MG63 (cell line): ENCODE measurements at places on chromosomes 2 and 18. TPM values are rescaled to one million over a fixed set of nuclear protein-coding genes. Genes with fewer than 3 reads are reported as not detected.

NOSTRIN gene
- 0.23 and 0.35 TPM in 2 replicates for total RNA-seq

ABCG8 gene
- not detected in 2 replicates for total RNA-seq

SCG2 gene
- total RNA-seq = 0.26 and 0.39 TPM in 2 replicates

GREB1L gene
- 0.07 and 2.7 TPM in 2 replicates for total RNA-seq

CBLN2 gene
- total RNA-seq = not detected in 2 replicates

KYNU gene
- total RNA-seq = 0.82 TPM in 1 of 2 replicates, not detected in the other

DNA sequence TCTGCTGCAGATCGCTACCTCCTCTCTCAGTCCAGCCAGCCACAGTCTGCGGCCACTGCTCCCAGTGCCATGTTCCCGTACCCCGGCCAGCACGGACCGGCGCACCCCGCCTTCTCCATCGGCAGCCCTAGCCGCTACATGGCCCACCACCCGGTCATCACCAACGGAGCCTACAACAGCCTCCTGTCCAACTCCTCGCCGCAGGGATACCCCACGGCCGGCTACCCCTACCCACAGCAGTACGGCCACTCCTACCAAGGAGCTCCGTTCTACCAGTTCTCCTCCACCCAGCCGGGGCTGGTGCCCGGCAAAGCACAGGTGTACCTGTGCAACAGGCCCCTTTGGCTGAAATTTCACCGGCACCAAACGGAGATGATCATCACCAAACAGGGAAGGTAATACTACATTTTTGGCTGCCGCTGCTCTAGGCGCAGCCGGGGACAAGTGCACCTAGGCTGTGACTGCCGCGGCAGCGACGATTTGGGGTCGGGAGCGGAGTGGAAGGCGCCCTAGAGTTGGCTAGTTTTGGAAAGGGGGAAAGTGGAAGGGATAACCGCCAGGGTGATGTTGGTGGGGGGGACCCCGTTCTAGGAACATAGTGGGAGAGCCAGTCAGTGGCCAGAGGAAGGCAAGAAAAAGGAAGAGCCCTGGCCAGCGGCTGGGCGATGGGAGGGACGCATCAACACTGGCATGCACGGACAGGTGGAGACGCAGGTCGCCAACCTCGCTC lies 776 bp downstream of the TBR1 start:
- no peak for DNase-seq

DNA sequence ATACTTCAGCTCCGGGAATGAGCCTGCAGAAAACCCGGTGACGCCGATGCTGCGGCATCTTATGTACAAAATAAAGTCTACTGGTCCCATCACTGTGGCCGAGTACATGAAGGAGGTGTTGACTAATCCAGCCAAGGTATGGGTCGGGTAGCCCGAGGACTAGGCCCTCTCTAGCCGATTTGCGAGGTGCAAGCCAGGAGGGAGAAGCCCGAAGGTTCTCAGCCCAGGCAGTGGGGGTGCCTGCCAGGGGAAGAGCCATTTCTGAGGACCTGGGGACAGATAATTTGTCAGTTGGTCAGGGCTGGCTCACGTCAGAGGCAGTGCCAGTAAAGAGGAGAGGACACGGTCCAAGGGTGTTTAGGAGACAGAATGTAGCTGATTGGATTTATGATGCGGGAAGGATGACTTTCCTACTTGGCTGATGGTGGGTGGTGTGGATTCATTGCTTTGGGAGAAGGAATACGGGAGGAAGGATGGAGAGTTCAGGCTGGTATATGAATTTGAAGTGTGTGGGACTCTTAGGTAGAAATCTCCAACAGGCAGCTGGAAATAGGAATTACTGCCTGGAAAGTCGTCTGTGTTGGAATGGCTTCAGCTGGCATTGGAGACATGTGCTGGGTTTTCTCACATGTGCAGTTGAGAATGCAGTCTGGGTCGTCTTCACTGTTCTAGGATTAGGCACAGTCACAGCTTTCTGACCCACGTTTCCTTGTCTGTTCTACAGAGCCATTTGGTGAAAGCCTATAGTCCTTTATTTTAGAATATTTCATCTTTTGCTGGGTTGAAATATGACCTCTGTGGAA lies 874 bp downstream of the NDUFAF7 start:
- no peak for DNase-seq

DNA sequence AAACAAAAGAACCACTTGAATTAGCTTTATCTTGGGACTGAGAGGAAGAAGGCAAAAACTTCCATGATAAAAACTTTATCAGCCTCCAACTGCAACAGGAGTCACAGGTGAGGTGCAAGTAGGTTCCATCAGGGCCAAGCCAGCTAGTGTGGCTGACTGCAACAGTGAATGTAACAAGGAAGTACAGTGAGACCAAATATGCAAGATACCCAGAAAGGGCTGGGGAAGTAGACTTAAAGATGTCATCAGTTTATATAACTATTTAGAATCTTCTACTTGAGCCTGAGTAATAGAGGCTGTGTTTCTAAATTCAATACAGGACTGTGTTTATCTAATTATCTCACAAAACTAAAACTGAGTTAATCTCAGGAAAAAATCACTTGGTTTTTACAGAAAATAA lies 14.8 kb downstream of the PLEKHM3 start:
- DNase-seq = no peak

DNA sequence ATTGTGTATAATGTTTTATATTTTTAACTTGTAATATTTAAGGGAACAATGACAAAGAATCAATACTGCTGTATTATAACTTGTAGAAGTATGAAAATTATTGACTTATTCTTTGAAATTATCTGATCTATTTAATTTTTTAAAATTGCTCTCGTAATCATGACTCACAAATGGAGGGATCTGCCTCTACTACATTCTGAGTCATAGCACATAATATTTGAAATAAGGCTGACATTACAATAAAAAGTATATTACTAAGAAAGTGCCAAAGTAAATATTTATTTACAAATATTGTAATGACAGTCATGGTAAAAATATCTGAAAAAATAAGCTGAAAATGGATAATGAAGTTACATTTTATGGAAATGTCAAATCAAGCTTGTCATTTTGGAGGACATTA lies 1144.6 kb upstream of the CDH2 start:
- DNase-seq = no peak

DNA sequence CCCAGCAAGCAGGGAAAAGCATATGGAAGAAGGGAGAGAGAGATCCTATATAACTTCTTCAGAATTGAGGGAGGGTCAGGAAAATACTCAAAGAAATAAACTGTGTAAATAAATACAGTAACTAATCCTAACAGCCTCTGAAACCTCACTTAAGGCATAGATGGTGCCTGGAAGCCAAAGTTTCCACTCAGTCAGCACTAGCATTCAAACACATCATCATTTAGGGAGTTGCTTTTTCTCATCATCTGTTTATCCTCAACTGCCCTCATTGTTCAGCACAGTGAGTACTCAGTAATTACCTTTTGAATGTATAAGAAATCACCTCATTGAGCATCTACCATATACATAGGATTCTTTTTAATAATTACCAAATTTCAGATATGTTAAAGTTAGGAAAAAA lies 262.9 kb downstream of the C1D start:
- DNase-seq = no peak

DNA sequence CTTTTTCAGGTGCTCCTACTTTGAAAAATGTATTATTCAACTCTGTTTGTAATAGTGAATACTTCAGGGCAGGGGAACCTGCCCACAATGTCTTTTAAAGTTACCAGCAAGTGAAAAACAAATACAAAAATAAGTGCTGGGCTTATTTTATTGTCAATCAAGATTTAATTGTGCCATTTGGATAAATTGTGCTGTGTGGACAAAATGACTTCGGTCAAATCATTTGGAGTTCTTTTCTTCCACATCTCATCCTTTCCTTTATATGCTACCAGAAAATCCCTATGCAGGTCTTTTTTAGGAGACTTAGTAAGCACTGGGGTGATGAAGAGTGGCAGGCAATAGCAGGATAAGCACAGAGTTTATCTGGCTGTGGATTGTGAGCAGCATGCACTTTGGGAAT lies 63.9 kb downstream of the NYAP2 start:
- no peak for DNase-seq

DNA sequence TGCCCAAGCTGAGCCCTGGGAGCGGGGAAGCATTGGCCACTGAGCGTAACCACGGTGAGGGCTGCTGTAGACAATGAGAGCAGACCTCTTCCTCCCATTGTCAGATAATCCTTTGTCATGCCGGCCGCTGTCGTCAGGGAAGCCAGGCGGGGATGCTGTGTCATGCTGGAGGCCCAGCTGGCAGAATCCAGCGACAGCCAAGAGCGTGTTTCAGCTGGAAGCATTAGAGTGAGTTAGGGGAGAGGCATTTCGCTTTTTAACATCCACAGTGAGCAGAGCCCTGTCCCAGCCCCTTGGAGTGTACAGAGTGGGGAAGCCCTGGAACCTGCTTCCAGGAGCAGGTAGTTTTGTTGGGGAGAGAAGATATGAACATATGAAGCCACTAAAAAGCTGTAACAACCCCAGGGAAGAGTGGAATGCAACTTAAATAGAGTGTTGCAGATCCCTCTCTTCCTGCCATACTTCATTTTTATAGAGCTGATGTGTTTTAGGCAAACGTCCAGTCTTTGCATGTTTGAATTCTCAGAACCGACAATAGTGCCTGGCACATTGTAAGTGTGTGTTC lies 7.0 kb downstream of the CTIF start:
- DNase-seq = peak; percentile 58

DNA sequence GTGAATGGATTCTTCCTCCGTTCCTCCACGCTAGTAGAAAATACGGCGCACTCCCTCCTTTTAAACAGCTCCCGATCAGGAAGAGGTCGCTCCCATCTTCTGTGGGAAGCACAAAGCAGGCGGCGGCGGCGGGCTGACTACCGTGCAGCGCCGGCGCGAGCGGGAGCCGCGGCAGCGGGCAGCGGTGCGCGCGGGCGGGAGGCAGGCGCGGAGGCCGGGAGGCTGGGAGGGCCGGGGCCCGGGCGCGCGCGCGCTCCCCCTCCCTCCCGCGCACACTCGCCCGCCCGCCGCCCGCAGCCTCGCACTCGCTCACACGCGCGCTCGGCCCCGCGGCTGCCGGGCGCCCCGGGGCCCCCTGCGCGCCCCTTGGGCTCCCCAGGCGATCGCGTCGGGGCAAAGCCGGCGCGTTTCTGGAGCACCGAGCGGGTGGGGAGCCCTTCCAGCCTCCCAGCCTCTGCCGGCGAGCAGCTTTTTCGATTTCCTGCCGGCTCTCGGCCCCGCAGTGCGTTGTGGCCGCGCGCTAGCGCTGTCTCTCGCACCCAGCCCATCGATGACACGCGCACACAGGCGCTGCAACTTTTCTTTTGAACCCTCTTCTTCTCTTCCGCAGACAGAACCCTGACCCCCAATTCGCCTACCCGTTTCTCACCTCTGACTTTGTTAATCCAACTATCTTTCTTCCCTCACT lies at the start of gene SLC8A1:
Gene SLC8A1 (minus strand): TSS at position 173 of the 688 bp plus-strand sequence.
- peak; percentile 63 for DNase-seq

- DNase-seq = no peak
These were observed 43.1 kb upstream of the GBX2 start for GRCh38 chr2:236211296-236211695.

DNA sequence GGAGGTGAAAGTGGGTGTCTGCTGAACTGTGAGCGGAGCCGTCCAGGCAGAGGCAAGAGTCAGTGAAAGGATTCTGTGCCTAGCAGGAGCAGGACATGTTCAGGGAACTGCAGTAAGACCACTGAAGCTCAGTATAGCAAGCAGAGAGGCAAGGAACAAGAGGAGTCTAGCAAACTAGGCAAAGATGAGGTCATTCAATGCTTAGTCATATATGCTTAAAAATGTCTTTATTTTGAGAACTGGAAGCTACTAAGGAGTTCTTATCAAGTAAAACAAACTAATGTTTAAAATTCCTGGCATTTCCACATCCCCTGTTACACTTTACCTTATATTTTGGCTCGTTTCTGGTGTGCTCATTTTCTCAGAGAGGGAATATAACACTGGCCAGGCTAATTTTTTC lies 913.4 kb downstream of the CBLN2 start:
- DNase-seq = no peak

- no peak for DNase-seq
These were observed 13.3 kb downstream of the LGALSL start for GRCh38 chr2:64467096-64467843.

- DNase-seq = no peak
These were observed 4.2 kb upstream of the B4GALT6 start for GRCh38 chr18:31688606-31689005.

- DNase-seq = peak; percentile 22
These were observed 44.5 kb upstream of the TMEM247 start for GRCh38 chr2:46434851-46435273.

DNA sequence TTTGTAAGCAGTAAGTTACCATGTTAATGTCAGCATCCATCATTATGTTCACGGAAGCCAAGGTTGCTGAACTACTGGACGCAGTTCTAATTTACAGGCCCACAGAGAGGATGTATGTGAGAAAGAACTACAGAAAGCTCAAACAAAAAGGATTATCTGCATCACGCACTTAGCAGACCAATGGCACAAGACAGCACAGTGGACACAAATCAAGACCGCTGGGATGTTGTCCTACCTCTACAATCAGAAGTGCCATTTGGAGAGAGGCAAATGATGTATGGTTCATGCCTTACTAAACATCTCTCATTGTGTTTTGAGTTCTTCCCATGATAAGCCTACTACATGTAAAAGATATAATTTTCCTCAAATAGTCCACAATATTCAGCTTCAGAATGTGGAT lies 330.7 kb upstream of the CHAC2 start:
- no peak for DNase-seq

GRCh38 chr2:42102024-42102590 lies 54.3 kb downstream of the PKDCC start:
- DNase-seq = no peak

DNA sequence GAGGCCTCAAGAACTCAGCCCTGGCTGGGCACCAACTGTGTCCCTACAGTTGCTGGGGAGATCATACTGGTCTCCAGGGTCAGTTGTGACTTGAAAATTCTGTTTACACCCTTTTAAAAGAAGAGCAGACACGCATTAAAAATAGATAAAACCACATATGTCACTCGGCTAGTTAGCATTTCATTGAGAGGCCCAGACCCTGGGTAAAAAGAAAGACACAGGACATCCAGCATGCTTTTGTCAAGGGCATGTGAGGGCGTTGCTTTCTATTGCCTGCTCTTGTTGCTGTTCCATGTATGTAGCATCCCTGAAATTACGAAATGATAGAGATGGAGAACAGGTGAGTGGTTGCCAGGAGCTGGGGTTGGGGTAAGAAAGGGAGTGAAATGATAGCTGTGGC lies 94.3 kb downstream of the SEPTIN10 start:
- no peak for DNase-seq

DNA sequence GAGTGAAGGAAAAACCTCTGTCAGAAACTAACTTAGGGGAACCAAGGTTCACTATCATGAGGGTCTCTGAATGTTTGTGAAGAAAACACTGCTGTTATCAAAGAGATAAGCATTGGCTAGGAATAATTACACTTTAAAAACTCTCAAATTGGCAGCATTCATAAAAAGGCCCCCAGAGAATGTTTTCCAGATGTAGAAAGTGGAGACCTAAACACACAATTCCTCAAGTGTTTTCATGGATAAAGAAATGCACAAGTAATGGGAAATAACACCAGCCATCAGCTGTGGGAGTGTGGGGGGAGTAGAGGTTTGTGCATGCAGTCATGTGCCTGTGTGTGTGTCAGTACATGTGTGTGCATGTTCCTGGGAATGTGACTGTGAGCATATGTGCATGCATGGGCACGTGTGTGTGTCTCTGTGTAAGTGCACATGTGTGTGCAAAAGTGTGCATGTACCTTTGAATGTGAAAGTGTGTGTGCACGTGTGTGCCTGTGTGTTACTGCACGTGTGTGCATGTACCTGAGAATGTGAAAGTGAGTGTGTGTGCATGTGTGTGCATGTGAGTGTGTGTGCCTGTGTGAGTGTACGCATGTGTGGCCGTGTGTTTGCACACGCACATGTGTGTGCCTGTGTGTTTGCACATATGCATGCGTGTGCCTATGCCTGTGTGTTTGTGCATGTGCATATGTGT lies 854.3 kb upstream of the SALL3 start:
- no peak for DNase-seq

GRCh38 chr2:183477296-183477695 lies 353.1 kb downstream of the NUP35 start:
- no peak for DNase-seq
